Spinal cord (tissue), 10 donors: ENCODE measurements at places on chromosomes 11 and 22. TPM values are rescaled to one million over a fixed set of nuclear protein-coding genes. Genes with fewer than 3 reads are reported as not detected.

Gene DRD4
- not detected for total RNA-seq

- no peak for DNase-seq
Observed at GRCh38 chr22:26904483-26904882, 247.1 kb downstream of the MIAT start.

GRCh38 chr11:57776031-57776521 lies 14.5 kb downstream of the CTNND1 start:
- DNase-seq: no peak

GRCh38 chr22:38244106-38244505 lies 28.7 kb downstream of the TMEM184B start:
- DNase-seq: no peak

DNA sequence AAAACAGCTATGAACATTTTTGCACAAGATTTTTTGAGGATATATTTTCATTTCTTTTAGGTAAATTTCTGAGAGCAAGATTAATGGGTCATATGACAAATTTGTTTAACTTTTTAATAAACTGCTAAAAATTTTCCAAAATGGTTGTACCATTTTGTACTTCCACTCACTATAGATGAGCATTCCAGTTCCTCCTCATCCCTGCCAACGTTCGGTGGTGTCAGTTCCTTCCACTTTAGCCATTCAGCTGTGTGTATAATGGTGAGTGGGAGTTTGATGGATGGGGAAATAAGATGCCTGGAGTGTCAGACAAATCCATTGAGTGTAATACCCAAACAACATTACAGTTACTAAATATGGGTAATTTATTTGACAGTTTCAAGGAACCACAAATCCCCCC lies 49.7 kb downstream of the MIAT start:
- no peak for DNase-seq

DNA sequence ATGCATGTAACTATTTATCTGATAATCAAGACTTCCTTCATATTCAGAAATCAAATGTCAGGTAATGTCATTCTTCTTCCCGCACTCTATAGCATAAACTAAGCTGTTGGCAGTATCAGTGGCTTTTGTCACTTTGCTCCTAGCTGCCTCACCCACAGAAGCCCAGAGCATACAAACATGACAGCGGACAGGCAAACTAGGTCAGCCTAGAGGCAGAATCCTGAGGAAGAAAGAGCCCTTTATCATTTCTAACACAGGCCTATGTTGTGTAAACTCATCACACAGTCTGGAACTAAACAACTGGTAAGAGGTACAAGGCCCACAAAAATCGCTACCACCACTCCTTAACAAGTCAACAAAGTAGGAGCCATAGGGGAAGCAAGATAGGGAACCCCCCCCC lies 21.0 kb downstream of the GUCY1A2 start:
- no peak for DNase-seq
